ENCODE measurements at places on chromosomes 3 and 15. TPM values are rescaled to one million over a fixed set of nuclear protein-coding genes. Genes with fewer than 3 reads are reported as not detected.

RFTN1 gene
- 92.4 TPM for total RNA-seq

PTX3 gene
- total RNA-seq: not detected

ARPP19 gene
- total RNA-seq: 191 TPM

IRAK2 gene
- total RNA-seq: 4.5 TPM

GOLGA8K gene
- total RNA-seq: 0.62 TPM

CNTN4 gene
- not detected for total RNA-seq

CEP97 gene
- total RNA-seq: 22.8 TPM

FMN1 gene
- not detected for total RNA-seq

GRCh38 chr3:125212509-125213363, at the start of gene SLC12A8:
Gene SLC12A8, minus strand, starts transcription at chr3:125212748. Its CDS starts 1,399 bp downstream, at chr3:125211349.
- peak; percentile 59 for DNase-seq

GRCh38 chr3:69129531-69129930, 7.1 kb upstream of the LMOD3 start:
- no peak for DNase-seq

- peak; percentile 55 for DNase-seq
Observed at GRCh38 chr3:109702252-109702651, 364.9 kb upstream of the DPPA4 start.

DNA sequence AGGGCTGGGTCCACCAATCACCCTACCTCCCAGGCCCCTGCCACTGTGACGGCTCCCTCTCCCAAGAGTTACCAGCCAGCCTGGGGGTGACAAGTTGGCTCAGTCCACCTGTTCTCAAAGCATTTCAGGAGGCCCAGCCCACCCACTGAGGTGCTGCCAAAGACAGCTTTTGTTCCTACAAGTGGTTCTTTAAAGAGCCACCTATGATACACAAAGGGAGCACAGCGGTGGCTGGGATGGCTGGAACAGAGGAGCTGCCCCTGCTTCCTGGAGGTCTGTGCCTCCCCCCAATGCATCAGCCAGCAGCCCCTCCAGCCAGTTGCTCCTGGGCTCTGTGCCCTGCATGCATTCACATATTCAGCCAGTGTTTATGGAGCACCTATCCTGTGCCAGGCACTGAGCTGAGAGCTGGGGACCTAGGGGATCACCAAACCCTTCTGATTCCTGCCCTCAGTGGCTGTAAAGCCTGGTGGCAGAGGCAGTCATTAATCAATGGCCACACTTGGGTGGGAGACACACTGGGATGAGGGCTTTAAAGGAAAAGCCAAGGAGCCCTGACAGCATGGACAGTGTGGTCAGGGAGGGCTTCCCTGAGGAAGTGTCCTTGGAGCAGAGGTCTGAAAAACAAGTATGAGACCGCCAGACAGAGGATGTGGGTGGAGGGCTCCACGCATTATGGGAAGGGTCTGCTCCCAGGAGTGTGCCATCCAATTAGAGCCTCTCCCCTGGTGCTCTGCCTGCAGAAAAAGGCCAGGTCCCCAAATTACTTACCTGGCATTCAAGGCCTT, 107.1 kb upstream of the LINGO1 start:
- DNase-seq: no peak

- DNase-seq: no peak
Observed at GRCh38 chr3:171757361-171758034, 52.8 kb downstream of the PLD1 start.

- DNase-seq: no peak
Observed at GRCh38 chr15:51025454-51025846, 69.3 kb downstream of the TNFAIP8L3 start.

DNA sequence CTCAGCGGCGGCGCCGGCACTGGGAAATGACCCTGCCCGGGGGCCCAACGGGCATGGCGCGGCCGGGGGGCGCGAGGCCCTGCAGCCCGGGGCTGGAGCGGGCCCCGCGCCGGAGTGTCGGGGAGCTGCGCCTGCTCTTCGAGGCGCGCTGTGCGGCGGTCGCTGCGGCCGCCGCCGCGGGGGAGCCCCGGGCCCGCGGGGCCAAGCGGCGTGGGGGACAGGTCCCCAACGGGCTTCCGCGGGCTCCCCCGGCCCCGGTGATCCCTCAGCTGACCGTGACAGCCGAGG, 172 bp downstream of the ITPKA start:
- no peak for DNase-seq

DNA sequence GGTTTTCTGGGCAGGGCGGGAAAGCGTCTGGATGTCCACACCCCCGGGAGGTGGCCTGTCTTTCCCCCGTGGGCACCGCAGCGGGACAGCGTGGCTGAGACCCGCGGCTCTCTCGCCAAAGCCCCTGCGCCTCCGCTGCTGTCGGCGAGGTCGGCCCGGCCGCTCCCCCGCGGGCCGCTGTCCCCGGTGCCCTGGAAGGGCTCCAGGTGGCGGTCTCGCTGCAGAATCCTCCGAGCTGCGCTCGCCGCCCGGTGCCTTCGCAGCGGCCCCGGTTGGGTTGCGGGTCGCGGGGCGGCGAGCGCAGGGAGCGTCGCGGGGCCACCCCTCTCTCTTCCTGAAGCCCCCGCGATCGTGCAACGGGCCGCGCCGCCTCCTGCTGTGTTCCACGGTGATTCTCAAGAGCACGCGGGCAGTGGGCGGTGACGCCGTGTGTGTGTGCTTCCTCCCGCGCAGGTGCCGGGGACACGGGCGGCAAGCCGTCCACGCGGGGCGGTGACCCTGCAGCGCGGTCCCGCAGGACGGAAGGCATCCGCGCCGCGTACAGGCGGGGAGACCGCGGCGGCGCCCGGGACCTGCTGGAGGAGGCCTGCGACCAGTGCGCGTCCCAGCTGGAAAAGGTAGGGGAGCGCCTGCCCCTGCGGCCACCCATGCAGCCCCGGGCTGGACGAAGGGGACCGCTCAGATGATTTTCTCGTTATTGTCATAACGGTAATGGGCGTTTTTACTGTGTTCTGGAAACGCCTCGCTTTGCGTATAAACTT, 54.4 kb downstream of the LRRK1 start:
- peak; percentile 49 for DNase-seq

- DNase-seq: peak; percentile 50
Observed at GRCh38 chr15:63582718-63583426, 14.3 kb upstream of the FBXL22 start.

- DNase-seq: peak; percentile 12
Observed at GRCh38 chr15:27086149-27086548, 115.2 kb downstream of the GABRG3 start.

DNA sequence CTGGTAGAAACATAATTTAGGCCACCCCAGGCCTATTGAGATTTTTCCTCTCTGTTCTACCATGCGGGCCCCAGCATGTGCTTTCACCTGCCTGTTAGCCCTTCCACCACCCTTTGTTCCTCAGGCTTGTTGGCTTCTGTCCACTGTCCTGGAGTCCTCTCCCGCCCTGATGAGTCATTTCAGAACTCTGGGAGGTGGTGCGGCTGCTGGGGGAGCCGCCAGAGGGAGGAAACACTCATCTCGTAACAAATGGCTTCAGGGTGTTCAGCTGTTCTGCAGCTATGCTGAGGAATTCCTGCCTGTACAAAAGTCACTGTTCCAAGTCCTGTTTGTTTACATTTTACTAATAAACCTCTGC, 36.3 kb downstream of the LRTM1 start:
- no peak for DNase-seq

- no peak for DNase-seq
Observed at GRCh38 chr3:81198216-81198615, 563.2 kb downstream of the GBE1 start.

DNA sequence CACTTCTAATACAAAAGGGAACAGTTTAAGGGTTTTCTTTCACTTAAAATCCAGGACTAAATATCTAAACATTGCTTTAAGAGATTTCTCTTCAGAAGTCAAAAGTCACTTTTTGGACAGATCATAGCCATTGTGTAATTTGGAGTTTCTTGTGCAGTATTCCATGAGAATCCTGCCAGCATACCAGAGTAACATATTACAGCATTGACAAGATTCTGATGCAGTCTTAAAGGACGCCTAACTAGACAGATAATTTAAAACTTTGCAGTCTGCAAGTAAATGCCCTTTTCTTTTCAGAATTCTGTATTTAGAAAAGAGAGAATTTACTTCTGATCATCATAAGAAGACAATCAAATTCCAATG, 17.5 kb upstream of the IGSF10 start:
- DNase-seq: no peak

- DNase-seq: no peak
Observed at GRCh38 chr3:150255413-150255812, 152.7 kb upstream of the TSC22D2 start.

DNA sequence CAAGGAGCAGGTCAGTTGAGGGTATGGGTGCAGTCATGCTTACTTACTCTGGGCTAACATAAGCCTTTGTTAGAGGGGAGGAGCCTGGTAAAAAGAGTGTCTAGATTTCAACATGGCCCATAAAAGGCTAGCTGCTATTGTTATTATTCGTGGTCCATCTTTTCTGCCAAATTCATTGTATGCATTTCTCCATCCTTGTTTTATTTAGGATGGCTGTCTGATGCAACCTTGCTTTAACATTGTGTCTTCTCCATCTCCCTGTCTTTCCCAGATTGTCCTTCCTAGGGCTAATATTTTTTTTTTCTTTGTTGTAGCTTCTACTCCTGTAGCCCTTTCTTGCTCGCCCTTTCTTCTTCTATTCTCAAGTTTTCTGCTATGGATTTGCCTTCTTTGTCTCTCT, 12.6 kb downstream of the RBMS3 start:
- no peak for DNase-seq

DNA sequence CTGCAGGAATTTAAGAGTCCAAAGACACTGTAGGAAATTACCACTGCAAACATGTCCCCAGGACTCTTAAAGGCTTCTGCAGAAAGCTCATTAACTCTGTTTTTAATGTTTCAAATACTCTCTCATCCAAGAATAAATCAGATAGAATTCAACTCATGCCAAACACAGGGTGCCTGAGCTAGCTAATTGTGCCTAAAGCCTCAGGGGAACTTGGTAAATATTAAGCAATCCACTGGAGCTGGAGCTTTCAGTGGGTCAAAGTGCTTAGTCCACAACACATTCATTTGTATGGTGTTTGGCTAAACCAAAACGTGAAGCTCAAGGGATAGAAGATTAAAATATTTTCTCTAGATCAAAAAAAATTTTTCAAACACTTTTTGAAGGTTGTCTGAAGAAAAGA, 131.4 kb downstream of the THRB start:
- DNase-seq: no peak

- DNase-seq: no peak
Observed at GRCh38 chr3:69160525-69160924, 38.1 kb upstream of the LMOD3 start.

DNA sequence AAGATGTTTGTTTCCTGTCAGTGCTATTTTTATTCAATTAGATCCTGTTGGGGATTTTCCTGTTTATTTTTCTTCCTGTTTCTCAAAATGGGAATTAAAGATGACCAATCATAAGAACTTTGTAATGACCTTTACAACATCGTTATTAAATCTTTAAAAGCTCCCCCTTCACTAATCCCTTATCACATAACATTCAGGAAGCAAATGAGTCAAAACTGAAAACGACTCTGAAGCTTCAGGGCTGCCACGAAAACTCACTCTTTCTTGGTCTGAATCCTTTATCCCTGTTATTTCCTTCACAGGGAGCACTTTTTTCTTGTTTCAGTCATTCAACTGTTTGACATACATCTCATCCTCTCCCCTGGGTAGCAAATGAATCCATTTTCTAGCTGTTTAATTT, 75.8 kb upstream of the MB21D2 start:
- no peak for DNase-seq

DNA sequence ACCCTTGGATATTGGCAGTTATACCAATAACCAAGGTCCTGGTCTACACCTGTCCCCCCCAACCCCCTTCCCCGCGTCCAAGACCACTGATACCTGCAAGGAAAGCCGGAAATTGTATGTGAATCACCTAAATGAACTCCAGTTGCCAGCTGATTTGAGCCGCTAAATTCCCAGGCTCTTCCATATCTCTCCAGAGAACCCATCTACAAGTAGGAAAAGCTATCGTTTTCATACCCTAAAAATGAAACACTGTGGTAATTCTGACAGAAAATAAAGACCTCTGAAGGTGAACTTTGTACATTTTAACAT, 114.2 kb upstream of the ICE2 start:
- DNase-seq: no peak

- no peak for DNase-seq
Observed at GRCh38 chr3:146169891-146170290, 8.9 kb upstream of the PLOD2 start.

DNA sequence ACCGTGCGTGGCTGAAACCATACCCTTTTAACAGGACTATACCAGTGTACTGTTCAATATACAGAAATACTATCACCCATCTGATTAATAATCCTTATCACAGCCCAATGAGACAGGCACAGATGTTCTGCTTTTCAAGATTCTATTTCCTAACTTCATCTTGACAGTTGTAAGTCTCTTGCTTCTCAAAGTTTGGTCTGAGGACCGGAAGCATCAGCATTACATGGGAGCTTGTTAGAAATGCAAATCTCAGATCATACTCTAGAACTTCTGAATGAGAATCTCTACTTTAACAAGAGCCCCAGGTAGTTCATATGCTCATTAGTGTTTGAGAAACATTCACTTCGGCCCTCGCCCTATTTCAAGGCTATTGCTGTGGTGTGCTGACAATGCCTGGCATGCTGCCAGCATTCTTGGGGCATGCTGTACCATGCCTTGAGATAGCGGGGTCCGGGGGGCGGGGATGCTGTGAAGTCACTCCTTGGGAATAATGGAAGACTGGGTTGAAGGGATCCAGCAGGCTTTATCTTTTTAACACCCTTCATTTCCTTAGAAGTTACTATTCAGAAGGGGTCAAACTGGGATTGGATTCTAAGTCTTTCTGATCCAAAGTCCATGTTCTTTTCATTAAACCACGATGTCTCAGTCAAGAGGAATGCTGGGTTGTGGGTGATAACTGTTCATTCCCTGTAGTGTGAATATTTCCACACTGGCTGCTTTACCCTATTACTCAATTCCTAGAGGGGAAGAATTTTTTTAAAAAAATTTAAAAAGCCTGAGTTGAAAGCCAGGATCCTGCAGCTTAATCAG, 194.7 kb downstream of the LPP start:
- DNase-seq: no peak

DNA sequence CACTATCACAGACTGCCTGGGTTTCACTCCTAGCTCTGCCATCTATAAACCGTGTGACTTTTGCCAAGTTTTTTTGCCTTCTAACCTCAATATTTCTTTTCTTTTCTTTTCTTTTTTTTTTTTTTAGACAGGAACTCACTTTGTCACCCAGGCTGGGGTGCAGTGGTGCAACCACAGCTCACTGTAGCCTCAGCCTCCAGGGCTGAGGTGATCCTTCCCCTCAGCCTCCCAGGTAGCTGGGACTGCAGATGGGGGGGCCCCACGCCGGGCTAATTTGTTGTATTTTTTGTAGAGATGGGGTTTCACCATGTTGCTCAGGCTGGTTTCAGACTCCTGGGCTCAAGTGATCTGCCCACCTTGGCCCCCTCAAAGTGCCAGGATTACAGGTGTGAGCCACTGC, 3.2 kb upstream of the ADAM10 start:
- peak; percentile 70 for DNase-seq

Measured in activated CD4-positive, alpha-beta T cell treated with anti-CD3 and anti-CD28 coated beads, Interleukin-2, amount 10 ng/mL, durations not matched to agents 24 days and 14 days (primary cell).